ENCODE measurements at places on chromosomes 4 and X. TPM values are rescaled to one million over a fixed set of nuclear protein-coding genes. Genes with fewer than 3 reads are reported as not detected.

Gene UGT2B11
- total RNA-seq = not detected

Gene FRMD7
- not detected for total RNA-seq

Gene CLCN3
- 52.6 TPM for total RNA-seq

Gene PAGE1
- total RNA-seq = not detected

Gene USO1
- total RNA-seq = 64.1 TPM

Data from sciatic nerve (tissue), 2 donors.